ENCODE measurements at places on chromosomes 3 and 15.
A peak's percentile ranks its signal among the peaks of the same experiment; 100 is the strongest.

DNA sequence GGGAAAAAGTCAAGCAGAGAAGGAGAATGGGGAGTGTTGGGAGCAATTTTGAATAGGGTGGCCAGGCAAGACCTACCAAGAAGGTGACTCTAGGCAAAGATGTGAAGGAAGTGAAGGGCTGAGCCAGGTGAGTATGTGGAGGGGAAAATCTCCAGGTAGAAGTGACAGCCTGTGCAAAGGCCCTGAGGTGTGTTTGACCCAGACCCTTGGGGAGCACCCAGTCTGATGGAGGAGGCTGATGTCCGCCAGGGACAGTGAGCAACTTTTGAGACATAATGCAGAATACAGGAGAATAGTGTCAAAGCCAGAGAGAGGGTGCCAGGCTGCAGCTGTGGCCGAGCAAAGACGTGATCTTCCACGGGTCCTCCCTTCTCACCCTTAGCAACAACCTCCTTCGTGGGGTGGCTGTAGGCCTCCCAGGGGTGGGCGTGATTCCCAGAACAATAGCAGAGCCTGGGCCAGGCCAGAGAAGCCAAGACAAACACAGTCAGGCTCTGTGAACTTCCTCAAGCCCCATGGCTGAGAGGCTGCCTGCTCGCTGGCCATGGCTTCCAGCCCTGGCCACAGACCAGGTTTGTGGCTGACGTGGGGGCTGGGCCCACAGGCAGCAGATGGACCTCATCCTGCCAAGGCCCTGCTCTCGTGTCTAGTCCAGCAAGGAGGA lies 58.1 kb downstream of the SLC6A6 start:
- H3K27ac ChIP-seq, result 0 out of 2 replicates have a peak overlapping the region, but pooled peaks have one; percentile 15
- peaks cover 12% of the 10 kb centered on the region for H3K4me1 ChIP-seq
- peak; percentile 59 for DNase-seq
- H3K36me3 ChIP-seq, result peaks cover 18% of the 10 kb centered on the region
- no peaks in the 10 kb centered on the region for H3K27me3 ChIP-seq

DNA sequence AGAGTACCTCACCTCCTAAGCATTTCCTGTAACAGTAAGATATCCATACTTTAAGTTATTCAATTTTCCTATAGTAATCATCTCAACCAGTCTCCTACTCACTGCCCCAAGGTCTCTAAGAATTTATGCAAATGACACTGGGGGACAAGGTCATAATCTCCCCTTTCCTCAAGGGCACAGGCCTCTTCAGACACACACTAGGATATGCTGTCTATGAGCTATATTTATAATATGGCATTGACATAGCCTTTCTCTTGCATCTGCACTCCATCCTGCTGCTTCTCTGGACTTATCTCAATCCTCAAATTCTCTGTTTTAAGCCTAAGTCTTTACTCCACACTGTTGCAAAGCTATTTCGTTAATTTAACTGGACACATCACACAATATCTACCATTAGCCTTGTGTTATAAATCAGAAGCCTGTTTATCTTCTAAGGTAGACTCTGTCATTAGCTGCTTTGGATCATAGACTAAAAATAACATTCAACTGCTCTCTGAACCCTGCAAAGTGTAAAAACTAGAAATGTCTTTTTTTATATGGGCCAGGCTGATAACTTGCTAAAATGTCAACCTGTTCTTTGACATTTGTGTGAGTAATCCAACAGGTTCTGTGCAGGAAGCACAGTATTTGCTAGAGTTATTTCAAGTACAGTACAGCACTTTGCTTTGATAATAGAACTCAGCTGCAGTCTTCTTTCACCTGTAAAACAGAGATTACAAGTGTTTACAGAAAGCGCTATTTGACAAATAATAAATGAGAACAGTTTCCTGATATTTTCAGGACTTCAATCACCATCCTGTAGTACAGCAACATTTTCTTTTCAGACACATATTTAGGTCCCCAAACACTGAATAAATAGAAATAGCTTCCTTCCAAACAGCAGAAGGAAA lies 17.8 kb upstream of the SEC62 start:
- H3K4me3 ChIP-seq, result no peak overlapping the region
- peak; percentile 18 for DNase-seq
- no peaks in the 10 kb centered on the region for H3K4me1 ChIP-seq
- H3K27me3 ChIP-seq, result no peaks in the 10 kb centered on the region
- no peak overlapping the region for H3K27ac ChIP-seq
- H3K36me3 ChIP-seq, result no peaks in the 10 kb centered on the region

DNA sequence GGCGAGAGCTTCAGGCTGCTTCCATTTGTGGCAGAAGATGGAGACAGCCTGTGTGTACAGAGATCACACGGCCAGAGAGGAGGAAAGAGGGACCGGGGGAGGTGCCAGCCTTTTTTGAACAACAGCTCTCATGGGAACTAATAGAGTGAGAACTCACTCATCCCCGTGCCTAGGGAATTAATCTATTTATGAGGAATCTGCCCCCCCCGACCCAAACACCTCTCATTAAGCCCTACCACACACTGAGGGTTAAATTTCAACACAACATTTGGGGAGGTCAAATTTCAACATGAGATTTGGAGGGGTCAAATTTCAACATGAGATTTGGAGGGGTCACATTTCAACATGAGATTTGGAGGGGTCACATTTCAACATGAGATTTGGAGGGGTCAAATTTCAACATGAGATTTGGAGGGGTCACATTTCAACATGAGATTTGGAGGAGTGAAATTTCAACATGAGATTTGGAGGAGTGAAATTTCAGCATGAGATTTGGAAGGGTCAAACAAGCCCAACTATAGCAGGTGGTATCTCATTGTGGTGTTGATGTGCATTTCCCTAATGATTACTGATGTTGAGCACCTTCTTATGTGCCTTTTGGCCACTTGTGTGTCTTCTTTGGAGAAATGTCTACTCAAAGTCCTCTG lies 20.6 kb upstream of the RFTN1 start:
- H3K27ac ChIP-seq, result no peak overlapping the region
- no peak for DNase-seq
- peaks cover 36% of the 10 kb centered on the region for H3K27me3 ChIP-seq
- H3K36me3 ChIP-seq, result no peaks in the 10 kb centered on the region
- H3K4me3 ChIP-seq, result no peak overlapping the region

- H3K4me1 ChIP-seq, result no peaks in the 10 kb centered on the region
- no peak overlapping the region for H3K27ac ChIP-seq
- no peak overlapping the region for H3K4me3 ChIP-seq
- no peaks in the 10 kb centered on the region for H3K36me3 ChIP-seq
- H3K27me3 ChIP-seq, result no peaks in the 10 kb centered on the region
These were observed 40.0 kb downstream of the ADAMTS9 start for GRCh38 chr3:64647825-64648224.

DNA sequence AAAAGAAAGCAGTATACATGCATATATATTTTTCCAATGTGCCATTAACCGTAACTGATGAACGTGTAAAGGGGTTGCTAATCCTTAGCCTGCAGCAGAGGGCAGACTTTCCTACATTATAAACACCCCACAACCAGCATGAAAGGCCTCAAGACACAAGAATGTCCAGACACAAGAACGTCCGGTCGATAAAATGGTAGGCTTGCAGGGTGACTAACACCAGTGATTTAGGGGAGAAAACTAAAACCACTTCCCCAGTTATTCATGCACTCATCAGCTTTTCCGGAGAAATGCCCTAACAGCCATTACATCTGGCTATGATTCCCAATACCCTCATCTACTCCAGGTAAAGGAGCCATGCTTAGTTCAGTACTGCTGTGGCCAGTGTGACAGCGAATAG lies 57.4 kb downstream of the LRTM1 start:
- H3K27me3 ChIP-seq, result no peaks in the 10 kb centered on the region
- no peaks in the 10 kb centered on the region for H3K36me3 ChIP-seq
- peak overlapping the region; percentile 38 for H3K27ac ChIP-seq
- no peak overlapping the region for H3K4me3 ChIP-seq
- peaks cover 21% of the 10 kb centered on the region for H3K4me1 ChIP-seq

DNA sequence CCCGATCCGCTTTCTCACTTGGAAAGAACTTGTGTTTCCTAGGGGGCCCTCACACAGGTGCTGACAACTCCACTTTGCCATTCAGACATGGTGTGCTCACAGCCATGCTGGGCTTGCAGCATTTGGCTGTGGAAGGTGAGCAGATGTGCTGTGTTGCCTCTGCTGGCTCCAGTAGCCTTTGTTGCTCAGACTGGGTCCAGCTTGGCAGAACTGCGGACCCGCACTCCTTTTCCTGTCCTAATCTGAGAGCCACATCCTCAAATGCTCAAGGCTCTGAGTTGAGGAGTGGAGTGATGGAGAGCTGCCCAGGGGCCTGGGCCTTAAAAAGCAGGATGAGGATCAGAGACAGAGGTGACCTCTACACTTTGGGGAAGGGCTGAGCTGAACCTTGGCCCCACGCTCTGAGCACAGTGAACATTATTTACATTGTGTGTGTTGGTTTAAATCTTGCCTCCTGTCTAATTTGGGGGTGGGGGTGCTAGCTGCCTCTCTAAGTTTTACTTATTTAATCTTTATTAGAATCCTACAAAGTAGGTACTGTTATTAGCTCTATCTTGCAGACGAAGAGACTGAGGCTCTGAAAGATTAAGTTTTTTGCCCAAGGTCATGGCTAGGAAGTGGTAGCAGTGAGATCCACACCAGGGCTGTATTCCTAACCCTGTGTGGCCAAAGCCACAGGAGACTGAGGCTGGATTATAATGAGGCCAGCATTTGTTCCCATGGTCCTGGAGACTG lies 17.2 kb downstream of the ACOX2 start:
- no peaks in the 10 kb centered on the region for H3K4me1 ChIP-seq
- H3K27me3 ChIP-seq, result no peaks in the 10 kb centered on the region
- no peaks in the 10 kb centered on the region for H3K36me3 ChIP-seq
- no peak for DNase-seq
- H3K4me3 ChIP-seq, result no peak overlapping the region

DNA sequence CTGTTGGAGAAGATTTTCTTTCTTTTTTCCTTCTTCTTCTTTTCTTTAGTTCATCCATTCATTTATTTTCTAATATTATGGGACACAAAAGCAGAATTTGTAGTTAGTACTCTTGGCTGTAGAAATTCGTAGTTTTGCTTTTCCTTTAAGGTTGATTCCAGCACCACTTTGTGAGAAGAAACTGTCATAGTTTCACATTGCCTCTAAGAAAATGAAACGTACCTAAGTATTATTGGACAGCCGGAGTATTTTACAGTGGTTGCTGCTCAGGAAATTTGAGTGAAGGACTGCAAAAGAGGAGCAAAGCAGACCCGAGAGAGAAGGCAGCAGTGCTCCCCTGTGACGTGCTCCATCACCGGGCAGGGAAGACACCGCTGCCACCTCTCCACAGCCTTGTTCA lies 48.1 kb downstream of the PLCL2 start:
- no peaks in the 10 kb centered on the region for H3K27me3 ChIP-seq
- no peak overlapping the region for H3K27ac ChIP-seq
- DNase-seq, result no peak
- no peaks in the 10 kb centered on the region for H3K36me3 ChIP-seq

GRCh38 chr3:53944028-53944427 lies 52.4 kb upstream of the SELENOK start:
- no peak overlapping the region for H3K27ac ChIP-seq
- peaks cover 9% of the 10 kb centered on the region for H3K4me1 ChIP-seq
- H3K4me3 ChIP-seq, result no peak overlapping the region

GRCh38 chr3:112011376-112011940 lies 12.7 kb downstream of the TAGLN3 start:
- no peak overlapping the region for H3K4me3 ChIP-seq
- H3K27me3 ChIP-seq, result no peaks in the 10 kb centered on the region
- DNase-seq, result no peak
- no peaks in the 10 kb centered on the region for H3K36me3 ChIP-seq
- H3K4me1 ChIP-seq, result peaks cover 11% of the 10 kb centered on the region

GRCh38 chr15:50880206-50880605 lies 28.3 kb upstream of the AP4E1 start:
- no peak overlapping the region for H3K4me3 ChIP-seq
- H3K27ac ChIP-seq, result no peak overlapping the region
- no peak for DNase-seq
- H3K36me3 ChIP-seq, result no peaks in the 10 kb centered on the region

- H3K4me3 ChIP-seq, result no peak overlapping the region
- H3K27ac ChIP-seq, result no peak overlapping the region
- DNase-seq, result no peak
- H3K4me1 ChIP-seq, result peaks cover 22% of the 10 kb centered on the region
- no peaks in the 10 kb centered on the region for H3K27me3 ChIP-seq
These were observed 27.5 kb downstream of the DNAJB8 start for GRCh38 chr3:128439226-128439625.

DNA sequence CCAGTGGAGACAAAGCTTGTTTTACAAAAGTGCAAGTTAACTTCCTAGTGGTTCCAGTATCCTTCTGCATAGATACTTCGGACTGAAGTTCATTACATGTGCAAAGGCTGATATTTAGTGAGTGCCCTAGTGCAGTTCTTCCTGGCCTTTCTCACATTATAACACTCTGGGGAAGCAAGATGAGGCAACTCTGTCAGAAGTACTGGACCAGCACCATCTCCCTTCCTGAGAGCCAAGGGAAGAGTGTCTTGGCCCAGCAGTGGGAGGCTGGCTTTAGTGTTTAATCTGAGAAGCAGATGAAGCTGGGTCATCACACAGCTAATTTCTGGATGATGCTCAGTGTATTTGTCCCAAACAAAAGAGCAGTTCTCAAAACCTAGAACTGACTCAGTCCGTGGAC lies 397.7 kb downstream of the CACNA2D3 start:
- H3K4me3 ChIP-seq, result no peak overlapping the region
- no peak for DNase-seq
- H3K4me1 ChIP-seq, result no peaks in the 10 kb centered on the region
- no peaks in the 10 kb centered on the region for H3K27me3 ChIP-seq
- no peaks in the 10 kb centered on the region for H3K36me3 ChIP-seq

DNA sequence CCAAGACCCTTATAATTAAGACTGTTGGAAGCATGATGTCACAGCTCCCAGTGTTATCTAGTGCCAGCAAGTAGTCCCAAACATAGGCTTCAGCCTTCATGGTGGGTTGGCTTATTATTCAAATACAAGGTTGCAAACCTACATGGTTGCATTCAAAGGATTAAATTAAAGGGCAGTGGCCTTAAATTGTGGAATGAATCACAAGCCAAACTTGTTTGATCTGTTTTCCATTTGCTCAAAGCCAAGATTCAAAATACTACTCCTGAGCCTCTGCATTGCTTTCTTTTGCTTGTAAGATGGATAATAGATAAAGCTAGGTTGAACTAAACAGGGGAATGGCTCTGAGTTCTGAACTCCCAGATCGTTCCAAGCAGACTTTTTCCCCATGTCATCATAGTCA lies 52.4 kb upstream of the GNB4 start:
- peak; percentile 4 for DNase-seq
- no peak overlapping the region for H3K4me3 ChIP-seq
- no peak overlapping the region for H3K27ac ChIP-seq

DNA sequence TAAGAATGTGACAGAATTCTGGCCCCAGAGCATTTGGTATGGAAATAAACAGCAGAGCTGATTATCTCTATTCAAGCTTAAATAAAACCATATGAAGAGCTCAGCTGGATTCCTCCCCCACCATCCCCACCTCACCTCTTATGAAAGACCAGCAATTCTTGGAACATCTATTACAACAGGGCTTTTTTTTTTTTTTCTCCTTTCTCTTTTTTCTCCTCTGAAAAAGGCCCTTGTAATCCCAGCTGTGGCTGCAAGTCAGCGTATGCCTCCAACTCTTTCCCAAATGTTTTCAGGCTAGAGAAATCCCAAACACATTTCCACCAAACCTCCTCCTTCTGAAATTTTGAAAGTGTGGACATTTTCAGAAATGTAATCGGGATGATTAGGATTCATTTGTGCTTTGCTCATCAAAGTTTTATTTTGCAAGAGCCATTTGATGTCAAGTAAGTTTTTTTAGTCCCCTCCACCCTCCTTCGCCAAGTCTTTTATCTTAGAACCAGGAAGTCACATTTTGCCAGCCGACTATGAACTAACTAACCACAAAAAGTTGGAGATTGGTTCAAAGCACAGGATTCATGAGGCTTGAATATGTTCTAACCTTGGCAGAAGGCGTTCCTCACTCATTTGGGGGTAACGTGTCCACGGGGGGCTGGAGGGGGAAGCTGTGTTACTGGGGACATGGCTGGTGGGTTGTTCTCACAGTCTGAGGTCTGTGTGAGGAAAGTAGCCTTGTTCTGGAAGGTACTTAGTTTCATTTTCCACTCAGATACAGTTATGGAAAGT lies 142.0 kb upstream of the PDZRN3 start:
- H3K27me3 ChIP-seq, result no peaks in the 10 kb centered on the region
- DNase-seq, result no peak
- no peak overlapping the region for H3K4me3 ChIP-seq

All from PC-3 (cell line).